ENCODE measurements at places on chromosomes 6 and 20.

DNA sequence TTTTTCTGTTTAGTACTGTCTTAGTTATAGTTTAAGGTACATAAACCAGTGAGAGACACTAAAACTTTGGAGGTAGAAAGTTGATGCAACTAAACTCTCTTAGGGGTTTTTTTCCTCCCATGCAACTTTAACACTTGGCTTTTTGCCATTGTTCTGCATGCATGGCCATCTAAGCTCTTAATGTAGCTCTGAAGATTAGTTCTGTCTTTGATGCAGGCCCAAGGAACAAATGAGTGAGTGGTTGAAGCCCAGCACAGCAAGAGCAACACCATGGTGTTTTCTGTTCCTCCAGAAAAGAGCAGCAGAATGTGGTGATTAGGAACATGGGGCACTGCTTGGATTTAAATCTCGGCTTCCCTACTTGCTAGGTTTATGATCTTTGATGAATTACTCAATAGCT is 89.3 kb downstream of the L3MBTL3 start:
- no peak for DNase-seq

GRCh38 chr20:20816969-20817755 is 104.7 kb upstream of the RALGAPA2 start:
- DNase-seq, result no peak

GRCh38 chr20:47802975-47803374 is 17.7 kb upstream of the SULF2 start:
- no peak for DNase-seq

DNA sequence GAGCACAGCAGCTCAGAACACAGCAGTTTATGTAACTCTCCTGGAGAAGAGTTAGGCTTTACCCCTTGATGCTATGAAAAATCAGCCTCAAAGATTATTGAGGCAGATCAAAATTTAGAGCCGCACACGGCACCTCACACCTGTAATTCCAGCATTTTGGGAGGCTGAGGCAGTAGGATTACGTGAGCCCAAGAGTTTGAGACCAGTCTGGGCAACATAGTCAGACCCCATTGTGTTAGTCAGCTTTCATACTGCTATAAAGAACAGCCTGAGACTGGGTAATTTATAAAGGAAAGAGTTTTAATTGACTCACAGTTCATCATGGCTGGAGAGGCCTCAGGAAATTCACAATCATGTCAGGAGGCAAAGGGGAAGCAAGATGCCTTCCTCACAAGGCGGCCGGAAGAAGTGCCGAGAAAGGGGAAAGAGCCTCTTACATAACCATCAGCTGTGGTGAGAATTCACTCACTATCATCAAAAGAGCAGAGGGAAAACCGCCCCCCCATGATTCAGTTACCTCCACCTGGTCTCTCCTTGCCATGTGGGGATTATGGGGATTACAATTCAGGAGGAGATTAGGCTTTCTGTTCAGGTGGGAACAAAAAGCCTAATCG is 87.7 kb downstream of the SGK1 start:
- DNase-seq, result no peak

DNA sequence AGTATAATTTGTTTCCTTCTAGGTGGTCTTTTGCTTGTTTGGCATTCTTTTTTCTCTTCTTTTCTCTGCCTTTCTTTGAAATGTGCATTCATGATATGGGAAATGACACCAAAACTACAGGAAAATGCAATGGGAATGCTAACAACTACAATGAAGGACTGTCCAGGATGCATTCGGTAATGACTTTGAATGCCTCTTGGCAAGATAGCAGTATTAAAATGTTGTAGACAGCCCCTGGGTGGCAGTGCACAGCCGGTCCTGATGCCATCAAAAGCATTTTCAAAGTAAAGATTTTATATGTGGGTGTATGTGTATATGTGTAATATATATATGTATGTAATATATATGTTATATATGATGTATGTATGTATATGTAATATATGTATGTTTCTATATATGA is 218.8 kb upstream of the MMS22L start:
- DNase-seq, result no peak

DNA sequence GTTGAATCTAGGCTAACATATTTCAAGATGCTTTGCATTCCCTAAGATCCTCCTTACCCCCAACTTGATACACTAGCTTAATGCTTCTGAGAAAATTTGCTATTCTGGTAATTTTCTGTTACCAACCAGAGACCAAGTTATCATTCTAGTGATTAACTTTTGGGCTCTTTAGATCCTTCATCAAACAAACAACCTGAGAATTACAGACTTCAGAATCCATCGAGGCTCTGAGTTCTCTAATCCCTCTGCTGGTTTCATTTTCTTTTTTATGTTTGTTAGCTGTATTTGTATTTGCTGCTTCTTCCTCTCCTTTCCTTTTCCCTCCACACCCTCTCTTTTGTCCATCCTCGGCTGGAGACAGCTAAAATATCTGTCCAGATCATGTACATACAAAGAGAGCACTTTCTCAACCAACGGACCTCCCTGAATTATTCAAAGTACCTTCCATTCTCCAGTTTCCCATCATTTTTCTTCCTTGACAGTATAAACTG is 98.7 kb upstream of the RIPOR2 start:
- DNase-seq, result no peak
